ENCODE measurements at places on chromosomes 1 and 21.

DNA sequence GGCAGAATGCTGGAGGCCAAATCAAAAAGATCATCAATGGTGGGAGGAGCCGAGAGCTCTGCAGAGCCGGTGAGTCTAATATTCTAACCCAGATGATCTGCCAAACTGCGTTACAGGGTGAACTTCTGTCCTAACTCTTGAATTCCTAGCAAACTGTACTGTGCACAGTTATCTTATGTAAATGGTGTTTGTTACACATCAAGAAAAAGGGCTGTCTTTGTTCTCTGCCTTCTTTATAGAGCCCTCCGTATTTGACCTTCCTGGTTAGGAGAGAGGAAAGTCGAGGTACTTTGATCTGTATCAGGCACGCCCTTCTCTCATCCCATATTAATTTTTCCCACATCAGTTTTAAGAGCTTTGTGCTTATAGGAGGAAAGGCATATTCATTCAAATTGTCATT, 37.6 kb downstream of the MT1HL1 start:
- DNase-seq = no peak

- no peak for DNase-seq
Observed at GRCh38 chr1:157566484-157567300, 14.4 kb upstream of the FCRL5 start.

GRCh38 chr1:111563619-111564018, 56.0 kb upstream of the RAP1A start:
- no peak for DNase-seq

DNA sequence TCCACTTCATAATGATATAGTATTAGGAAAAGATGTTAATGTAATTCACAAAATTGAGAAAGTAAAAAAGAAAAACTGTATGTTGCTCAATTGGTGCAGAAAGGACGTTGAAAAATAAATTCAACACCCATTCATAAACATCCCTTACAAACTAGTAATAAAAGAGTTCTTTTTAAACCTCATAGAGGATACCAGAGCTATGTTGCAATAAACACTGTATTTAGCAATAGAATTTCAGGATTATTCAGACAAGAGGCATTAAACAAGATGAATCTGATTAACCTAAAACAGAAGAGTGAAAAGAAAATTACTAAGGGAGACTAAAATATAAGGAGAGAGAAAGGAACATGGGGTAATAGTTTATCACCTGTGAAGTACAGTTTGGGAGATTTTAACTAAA, 154.8 kb downstream of the NTPCR start:
- DNase-seq = no peak

DNA sequence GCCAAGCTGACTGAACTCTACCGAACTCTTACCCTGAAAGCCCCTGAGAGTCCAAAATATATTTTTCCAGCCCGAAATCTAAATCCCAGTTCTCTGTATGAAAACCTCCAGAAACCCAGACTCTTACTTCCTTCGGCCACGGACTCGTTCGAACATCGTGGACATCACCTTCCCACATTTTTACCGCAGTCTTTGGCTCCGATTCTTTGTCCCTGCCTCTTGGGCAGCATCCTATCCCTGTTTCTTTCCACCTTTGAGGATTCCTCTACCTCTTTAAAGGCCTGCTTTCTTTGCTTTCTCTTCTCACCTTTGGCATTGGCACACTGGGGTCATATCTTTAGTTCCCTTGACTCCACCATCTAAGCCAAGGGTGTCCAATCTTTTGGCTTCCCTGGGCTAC, 932 bp upstream of the USP24 start:
- no peak for DNase-seq

DNA sequence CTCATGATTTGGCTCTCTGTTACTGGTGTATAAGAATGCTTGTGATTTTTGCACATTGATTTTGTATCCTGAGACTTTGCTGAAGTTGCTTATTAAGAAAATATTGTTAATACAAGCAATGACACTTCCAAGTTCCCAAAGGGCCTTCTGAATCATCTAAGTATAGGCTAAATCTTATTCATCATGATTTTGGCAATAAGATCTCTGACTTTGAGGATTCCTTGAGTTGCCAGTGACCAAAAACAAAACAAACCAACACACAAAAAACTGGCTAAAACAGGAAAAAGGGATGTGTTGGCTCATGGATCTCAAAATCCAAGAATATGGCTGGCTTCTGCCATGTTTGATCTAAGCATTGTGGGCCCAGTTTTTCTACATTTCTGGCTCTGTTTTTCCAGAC, 163.4 kb downstream of the HHIPL2 start:
- DNase-seq = no peak

- DNase-seq = no peak
Observed at GRCh38 chr1:170590921-170591705, 59.1 kb downstream of the GORAB start.

GRCh38 chr1:15339570-15339969, 70.1 kb upstream of the EFHD2 start:
- DNase-seq = peak; percentile 3

All from left hindlimb (tissue), 1 donor.